ENCODE measurements at places on chromosomes 5 and 9. TPM values are rescaled to one million over a fixed set of nuclear protein-coding genes. Genes with fewer than 3 reads are reported as not detected.

The TSLP gene
- total RNA-seq: 0.49 TPM

The AGGF1 gene
- total RNA-seq: 21.6 TPM

The PPP2R2B gene
- total RNA-seq: not detected

The BTNL8 gene
- total RNA-seq: not detected

The SEMA5A gene
- 59.4 TPM for total RNA-seq

The ADCY2 gene
- total RNA-seq: 0.65 TPM

The STPG3 gene
- not detected for total RNA-seq

The TMOD1 gene
- not detected for total RNA-seq

The PCDHB2 gene
- total RNA-seq: 6.8 TPM

The UBE2QL1 gene
- total RNA-seq: under 0.01 TPM

The PCDHA12 gene
- 0.16 TPM for total RNA-seq

The SLC46A2 gene
- not detected for total RNA-seq

The SPINK7 gene
- not detected for total RNA-seq

The SPZ1 gene
- not detected for total RNA-seq

The PCDHA9 gene
- total RNA-seq: 0.36 TPM

The BAAT gene
- total RNA-seq: not detected

The GRIA1 gene
- 33.9 TPM for total RNA-seq

The SPINK13 gene
- total RNA-seq: not detected
